ENCODE measurements at places on chromosomes 6 and 20. TPM values are rescaled to one million over a fixed set of nuclear protein-coding genes. Genes with fewer than 3 reads are reported as not detected.

DNA sequence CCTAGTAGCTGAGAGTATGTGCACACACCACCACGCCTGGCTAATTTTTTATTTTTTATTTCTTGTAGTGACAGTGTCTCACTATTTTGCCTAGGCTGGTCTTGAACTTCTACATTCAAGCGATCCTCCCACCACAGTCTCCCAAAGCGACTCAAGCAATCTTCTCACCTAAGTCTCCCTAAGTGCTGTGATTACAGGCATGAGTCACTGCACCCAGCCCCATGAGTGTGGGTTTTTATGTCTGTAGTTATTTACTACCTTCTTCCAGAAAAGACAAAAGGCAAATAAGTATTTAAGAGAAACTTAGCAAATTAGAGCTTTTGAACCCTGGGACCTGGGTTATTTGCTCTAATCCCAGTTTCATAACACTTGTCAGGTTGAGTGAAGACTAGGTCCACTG is 92.3 kb upstream of the HCRTR2 start:
- no peak for DNase-seq

DNA sequence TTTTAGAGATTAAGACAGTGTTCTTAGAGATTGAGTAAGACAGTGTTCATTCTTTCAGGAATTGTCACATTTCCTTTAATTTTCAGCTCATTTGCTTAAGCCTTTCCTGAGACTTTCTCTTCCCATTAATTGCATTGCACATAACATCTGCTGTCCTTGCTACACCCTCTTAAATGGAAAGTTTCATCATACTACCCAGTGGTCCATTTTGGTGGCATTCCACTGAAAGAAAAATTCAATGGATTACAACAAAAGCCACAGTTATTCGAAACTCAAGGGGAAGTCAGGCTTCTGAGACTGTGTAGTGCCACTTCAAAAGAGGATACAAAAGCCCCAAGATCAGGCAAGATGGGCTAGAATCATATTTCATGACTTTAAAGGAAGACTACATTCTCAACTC is 64.0 kb downstream of the RSPO3 start:
- no peak for DNase-seq

- no peak for DNase-seq
These were observed 92.9 kb upstream of the SYNDIG1 start for GRCh38 chr20:24376311-24377099.

DNA sequence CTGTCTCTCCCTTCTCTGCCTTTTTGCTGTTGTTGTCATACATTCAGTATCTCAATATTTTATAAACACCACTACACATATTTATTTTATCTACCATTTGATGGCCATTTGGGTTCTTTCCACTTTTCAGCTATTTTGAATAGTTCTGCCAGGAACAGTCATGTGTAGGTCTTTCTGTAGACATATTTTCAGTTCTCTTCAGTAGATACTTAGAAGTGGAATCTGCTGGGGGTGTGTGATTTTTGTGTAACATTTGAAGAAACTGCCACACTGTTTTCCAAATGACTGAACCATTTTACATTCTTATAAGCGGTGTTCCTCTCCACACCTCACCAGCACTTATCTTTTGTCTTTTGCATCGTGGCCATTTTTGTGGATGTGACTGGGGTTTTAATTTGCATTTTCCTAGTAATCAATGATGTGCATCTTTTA is 197.7 kb downstream of the ARID1B start:
- no peak for DNase-seq

The SSTR4 gene
- not detected for total RNA-seq

DNA sequence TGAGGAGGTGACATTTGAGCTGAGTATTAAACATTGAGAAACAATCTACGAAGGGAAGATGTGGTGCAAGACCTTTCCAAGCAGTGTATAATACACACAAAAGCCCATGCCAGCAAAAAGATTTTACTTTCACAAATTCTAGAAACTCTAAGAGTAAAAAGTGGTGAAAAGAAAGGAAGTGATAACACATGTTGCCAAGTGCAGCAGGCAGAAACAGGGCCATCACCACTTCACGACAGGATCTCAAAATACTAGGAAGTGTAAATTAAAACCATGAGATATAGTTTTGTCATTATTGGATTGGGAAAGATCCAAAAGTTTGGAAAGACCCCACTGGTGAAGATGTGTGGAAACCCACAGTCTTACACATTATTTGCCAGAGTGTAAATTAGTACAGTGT is 1.7 kb upstream of the ENTPD6 start:
- DNase-seq = no peak

DNA sequence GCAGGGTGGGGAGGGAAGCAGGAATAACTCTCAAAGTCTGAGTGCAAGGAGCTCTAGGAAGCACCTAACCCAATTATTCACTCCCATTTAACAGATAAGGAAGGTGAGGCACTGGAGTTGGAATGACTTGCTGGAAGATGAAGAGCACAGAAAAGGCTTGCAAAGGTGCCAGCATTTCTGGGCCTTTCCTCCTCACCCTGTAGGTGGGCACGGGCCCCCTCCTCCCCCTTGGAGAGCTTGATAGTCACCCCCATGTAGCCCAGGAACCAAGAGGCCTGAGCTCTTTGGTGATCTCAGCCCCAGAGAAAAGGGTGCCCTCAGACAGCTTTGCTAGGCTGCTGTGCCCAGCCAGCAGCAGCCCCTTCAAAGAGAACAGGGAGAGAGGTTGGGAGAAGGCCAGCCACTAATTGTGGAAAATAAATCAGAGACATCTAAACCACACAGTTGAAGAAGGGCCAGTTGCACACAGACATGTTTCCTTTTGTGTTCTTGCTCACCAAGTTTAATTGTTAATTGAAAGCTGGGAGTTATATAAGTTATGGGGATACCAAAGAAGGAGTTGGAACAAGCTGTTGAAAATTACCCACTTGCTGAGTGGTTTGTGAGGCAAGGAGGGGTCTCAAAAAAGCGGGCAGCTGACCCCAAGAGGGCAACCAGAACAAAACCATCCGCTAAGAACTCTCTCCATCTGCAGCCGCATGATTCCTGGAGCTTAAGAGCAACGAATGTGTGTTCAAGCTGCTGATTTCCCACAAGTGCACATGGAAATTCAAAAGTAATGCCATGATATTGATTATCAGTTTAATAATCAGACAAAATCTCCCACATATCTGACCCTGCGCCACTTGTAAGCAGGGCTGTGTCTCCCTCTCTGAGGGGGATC is 77.0 kb downstream of the MRPL14 start:
- peak; percentile 56 for DNase-seq

DNA sequence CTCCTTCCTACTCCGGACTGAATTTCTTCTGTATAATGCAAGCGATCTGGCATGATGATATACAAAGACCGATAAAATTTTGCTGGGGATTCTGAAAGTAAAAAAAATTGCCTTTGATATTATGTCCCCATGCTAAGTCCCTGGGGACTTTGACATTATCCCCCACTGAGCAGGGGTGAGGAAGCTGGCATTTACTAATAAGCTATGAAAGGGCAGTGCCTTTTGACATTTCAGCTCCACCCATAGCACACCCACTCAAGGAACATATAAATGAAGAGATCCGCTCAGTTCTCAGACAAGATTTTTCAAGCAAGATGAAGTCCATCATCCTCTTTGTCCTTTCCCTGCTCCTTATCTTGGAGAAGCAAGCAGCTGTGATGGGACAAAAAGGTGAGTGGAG is at the start of gene SEMG2:
Gene SEMG2 (plus strand): TSS at position 298 of the 400 bp plus-strand sequence. CDS start 17 bp downstream, at position 315.
- DNase-seq = no peak

DNA sequence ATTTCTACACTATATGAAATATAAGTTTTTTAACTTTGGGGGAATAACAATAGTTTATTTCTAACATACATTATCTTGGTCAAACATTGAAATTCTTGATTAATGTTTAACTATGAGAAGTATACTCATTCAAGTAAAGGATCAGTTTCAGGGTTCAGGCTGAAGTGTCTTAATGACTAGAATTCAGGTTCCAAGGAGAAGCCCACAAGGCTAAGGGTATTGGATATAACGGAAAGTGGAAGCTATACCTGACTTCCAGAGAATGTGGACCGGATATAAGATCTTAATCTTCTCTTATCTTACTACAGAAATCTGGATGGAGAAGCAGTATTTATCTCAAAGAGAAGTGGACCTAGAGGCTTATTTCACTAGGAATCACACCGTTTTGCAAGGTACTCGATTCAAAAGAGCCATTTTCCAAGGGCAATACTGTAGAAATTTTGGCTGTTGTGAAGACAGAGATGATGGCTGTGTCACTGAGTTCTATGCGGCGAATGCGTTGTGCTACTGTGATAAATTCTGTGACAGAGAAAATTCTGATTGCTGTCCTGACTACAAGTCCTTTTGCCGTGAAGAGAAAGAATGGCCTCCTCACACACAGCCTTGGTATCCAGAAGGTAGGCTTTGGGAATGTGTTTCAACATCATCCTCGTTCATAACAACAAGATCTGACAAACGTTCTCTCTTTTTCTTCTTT is at the start of gene TINAG:
Gene TINAG (plus strand): TSS at position 153 of the 697 bp plus-strand sequence. CDS start 110 bp downstream, at position 263.
- no peak for DNase-seq

The PRKN gene
- 23.2 TPM for total RNA-seq

GRCh38 chr6:42084889-42085288 is 34.6 kb downstream of the TAF8 start:
- DNase-seq = no peak

GRCh38 chr6:110609101-110609500 is 132.7 kb upstream of the SLC22A16 start:
- no peak for DNase-seq

GRCh38 chr6:157376241-157376640 is 4.7 kb upstream of the ZDHHC14 start:
- no peak for DNase-seq

GRCh38 chr6:150579611-150580010 is 20.1 kb upstream of the PLEKHG1 start:
- DNase-seq = no peak

DNA sequence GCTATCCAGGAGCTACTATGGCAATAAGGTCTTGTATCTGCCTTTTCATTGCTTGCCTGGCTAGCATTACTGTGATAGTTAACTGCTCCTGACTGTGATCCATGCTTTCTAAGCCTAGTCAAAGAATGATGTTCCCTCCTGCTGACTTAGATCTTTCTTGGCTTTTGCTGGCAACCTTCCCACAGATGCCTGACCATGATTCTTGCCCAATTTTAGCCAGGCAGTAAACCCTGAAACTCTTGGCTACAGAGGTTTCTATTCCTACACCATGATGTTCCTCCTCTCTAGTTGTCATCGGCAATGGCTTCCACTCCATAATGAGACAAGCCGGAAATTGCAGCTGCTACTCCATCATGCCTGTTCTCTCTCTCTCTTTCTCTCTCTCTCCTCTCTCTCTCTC is 238.1 kb downstream of the HAO1 start:
- no peak for DNase-seq

DNA sequence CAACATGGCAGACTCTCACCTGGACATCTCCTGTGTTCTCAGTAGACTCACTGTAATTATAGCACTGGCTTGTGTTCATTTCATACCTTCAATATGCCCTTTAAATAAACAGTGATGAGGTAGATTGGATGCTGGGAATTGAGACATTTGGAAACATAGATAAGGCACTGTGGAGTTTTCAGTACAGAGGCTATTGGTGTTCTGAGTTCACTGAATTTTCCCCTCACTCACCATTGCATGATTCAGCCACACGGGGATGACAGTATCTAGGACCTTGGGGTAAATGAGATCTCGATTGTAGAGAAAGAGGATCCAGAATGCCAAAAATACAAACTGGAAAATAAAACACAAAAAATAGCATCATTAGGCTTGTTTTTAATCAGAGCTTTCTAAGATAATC is 12.6 kb downstream of the ADTRP start:
- DNase-seq = no peak

The ARMH2 gene
- total RNA-seq = not detected

GRCh38 chr6:47579040-47579439 is 101.5 kb downstream of the CD2AP start:
- DNase-seq = no peak

- no peak for DNase-seq
These were observed 56.7 kb downstream of the APCDD1L start for GRCh38 chr20:58458342-58459057.

DNA sequence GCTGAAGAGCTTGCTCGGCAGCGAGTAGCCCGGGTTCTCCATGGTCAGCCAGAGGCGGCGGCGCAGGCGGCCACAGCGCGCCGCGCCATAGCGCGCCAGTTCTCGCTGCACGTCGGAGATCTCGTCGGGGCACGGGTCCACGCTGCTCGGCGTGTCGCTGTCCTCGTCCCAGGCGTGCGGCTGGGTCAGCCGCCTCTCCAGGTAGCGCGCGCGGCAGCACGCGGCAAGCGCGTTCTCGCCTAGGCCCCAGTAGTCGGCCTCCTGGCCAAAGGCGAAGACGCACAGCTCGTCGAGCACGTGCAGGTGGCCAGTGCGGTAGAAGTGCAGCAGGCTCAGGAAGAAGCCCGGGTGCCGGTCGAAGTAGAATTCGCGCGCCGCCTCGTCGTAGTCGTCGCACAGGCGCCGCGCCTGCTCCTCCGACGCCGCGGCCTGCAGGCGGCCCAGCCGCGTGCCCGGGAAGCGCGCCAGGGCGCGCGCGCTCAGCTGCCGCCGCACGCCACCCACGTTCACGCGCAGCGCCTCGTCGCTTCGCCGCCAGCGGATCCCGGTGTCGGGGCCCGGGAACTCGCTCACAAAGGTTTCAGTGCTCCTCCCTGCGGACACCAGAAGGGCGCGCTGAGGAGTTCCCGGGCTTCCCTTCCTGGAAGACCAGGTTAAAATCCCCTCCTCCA is 2.7 kb downstream of the KCNS1 start:
- DNase-seq = no peak

DNA sequence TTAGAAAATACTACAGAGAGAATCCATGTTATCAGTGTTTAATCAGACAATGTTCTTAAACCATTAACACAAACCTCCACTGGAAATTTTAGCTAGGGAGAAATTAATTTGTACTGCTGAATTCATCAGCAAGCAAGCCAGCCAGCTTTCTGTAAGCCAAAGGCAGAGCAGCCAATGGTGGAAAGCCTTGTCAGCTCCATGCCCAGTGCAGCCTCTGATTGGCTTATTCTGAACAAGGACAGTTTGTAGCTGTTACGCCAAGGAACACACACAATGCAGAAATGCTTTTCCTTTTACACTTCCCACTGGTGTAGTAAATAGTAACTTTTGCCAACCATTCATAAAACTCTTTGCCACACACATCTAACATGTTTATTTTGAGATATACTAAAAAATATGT is 265.0 kb downstream of the TENT5A start:
- DNase-seq = no peak

The LY6G6C gene
- not detected for total RNA-seq
